ENCODE measurements at places on chromosomes 5 and 9.

- no peak for DNase-seq
These were observed 16.7 kb downstream of the PDLIM4 start for GRCh38 chr5:132274050-132274792.

GRCh38 chr9:124263800-124264426 lies 6.2 kb downstream of the NEK6 start:
- no peak for DNase-seq

- no peak for DNase-seq
These were observed 54.9 kb upstream of the RPS23 start for GRCh38 chr5:82332886-82333615.

DNA sequence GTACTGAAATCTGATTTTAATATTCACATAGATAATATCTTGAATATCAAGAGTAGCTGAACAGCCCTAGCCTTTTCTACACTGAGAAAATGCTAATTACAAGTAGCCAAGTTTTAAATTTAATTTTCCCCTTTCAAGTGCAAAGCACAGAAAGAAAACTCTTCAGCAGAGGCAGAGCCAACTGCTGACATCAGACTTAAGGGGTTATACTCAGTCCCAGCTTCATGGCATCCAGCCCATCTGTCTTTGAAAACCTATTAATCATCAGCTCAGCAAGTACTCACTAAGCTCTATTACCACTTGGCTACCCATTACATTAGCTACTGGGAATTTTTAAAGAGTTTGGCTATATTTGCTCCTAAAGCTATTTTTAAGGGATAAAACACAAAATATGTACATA lies 220.5 kb downstream of the SLC12A2 start:
- DNase-seq = no peak

DNA sequence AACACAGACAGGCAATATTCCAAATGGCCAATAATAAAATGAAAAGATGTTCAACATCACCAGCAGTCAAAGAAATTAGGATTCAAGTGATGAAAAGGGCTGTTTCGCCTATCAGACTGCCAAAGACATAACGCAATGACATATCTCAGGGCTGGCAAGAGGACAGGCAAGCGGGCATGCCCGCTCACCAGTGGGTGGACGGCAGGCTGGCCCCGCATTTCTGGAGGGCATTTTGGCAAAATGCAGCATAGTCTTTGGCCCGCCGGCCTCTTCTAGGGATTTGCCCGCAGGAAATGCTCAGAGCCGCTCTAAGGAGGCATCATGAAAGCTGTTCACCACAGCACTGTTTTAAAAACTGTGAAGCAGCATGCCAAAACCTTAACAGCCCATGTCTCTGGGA lies 1.4 kb upstream of the PPP1R26 start:
- DNase-seq = no peak

- DNase-seq = peak; percentile 56
These were observed 473 bp downstream of the IRGM start for GRCh38 chr5:150846654-150847333.
